GM12891 (cell line): ENCODE measurements at places on chromosomes 12 and 14.
A peak's percentile ranks its signal among the peaks of the same experiment; 100 is the strongest.

DNA sequence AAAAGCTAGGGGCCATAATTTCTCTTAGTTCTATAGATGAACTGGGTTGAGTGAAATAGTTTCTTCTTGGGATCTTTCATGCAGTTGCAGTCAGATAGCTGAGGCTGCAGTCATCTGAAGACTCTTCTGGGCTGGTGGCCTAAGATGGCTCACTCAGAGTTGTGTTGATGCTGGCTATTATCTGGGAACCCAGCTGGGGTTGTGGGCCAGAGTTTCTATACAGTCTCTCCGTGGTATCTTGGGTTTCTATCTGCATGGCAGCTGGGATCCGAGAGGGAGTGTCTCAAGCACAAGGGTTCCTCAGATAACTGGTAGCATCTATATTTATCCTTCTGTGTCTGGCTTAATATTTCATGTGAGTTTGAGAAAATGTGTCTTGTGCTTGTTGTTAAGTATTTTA, 21.1 kb downstream of the AVPR1A start:
- no peak for DNase-seq

DNA sequence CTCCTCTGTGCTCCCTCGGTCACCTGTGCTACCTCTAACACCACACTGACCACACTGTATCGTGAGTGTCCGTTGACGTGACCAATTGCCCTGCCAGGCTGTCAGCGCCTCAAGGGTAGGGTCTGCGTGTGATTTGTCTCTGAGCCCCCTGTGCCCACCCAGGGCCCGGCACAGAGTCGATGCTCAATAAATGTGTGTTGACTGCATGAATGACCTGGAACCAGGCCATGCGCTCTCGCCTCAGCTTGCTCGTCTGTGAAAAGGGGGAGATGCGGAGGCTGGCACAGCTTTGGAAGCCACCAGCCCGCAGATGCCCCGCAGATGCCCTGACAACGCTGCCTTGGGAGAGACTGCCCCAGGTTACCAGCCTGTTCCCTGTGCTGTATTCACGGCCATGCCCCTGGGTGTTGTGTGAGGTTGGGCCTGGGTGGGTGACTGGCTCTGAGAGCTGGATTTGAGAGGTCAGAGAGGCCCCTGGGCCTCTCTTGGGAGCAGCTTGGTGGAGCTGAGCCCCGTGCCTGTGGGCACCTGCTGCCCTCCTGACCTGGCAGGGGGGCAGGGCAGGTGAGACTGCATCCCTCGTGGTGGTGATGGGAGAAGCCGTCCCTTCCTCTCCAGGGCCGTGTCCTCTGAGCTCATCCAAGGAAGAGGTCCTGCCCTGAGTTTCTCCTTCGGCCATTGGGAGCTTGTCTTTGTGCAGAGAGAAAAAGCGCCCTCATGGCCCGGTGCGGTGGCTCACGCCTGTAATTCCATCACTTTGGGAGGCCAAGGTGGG, 43.2 kb downstream of the CYP46A1 start:
- DNase-seq: no peak

GRCh38 chr14:65229748-65230728, 127.7 kb upstream of the MAX start:
- DNase-seq: peak; percentile 25

DNA sequence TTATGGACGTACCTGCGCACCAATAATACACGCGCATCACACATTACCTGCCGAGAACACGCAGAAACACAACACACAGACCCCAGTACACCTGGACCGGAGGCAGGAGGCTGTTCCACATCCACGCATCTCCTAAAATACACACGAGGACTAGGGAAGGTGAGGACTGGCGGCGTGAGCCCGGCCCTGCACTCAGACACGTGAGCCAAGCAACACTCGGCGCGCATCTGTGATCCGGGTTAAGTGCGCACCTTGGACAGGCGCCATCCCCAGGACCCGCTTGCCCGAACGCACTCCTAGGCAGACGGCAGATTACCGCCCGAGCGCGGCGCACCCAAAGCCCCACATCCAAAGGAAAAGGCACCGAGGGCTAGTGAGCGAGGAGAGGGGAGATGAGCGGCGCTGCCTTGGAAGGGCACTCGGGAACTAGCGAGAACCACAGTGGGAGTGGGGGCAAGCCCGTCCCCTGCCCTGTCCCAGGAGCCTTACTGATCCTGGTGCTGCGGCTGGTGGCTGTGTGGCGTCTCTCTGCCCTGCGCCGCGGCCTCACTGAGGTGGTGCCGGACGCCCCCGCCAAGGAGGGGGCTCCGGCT, 417 bp downstream of the GLS2 start:
- DNase-seq: peak; percentile 35

GRCh38 chr14:68458840-68459469, 333.9 kb downstream of the ZFP36L1 start:
- DNase-seq: no peak

DNA sequence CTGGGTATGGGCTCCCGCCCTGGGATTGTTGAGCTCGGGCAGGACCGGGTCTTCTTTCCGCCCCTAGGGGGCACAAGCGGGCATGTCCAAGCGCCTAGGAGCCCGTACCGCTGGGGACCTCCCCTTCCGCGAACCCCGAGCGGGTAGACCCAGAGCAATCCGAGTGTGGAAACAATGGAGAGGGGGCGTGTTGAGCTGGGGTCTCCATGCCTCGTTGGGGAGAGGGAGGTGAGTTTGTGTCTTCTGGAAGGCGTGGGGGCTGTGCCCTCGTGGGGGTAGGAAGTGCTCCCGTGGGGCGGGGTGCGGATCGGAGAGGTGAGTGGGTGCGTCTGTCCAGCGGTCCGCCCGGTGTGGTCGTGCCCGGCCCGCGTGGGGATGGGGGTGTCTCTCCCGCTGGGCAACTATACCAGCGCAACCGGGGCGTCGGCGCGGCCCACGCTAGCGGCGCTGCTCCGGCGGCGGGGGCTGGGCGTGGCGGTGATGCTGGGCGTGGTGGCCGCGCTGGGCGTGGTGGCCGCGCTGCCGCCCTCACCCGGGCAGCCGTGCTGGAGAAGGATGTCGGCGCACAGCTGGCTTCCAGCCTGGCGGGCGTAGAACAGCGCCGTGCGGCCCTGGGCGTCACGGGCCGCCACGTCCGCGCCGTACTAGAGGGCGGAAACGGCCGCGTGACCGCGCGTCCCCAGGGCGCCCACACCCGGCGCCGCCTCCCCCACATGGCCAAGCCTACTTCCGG, 12.2 kb downstream of the AGAP2 start:
- DNase-seq: peak; percentile 36

GRCh38 chr12:20513189-20513588, 144.9 kb downstream of the PDE3A start:
- no peak for DNase-seq

- DNase-seq: no peak
Observed at GRCh38 chr14:54010981-54011380, 54.4 kb upstream of the BMP4 start.

DNA sequence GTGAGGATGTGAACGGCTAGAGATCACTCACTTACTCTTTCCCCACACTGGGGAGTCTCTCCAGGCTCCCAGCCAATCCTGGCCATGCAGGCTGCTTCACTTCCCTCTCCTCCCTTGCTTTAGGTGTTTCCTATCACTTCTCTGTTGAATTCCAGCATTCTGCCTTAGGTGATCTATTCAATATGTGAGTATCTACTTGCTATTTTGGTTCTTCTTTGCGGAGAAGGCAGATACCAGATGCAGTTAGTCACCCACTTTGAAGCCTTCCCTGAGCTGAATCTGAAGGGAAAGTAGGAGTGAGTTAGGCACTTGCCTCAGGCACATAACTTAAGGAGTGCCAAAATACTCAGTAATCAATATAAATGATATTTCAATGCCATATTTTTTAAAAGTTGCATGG, 36.0 kb upstream of the FAR2 start:
- no peak for DNase-seq

DNA sequence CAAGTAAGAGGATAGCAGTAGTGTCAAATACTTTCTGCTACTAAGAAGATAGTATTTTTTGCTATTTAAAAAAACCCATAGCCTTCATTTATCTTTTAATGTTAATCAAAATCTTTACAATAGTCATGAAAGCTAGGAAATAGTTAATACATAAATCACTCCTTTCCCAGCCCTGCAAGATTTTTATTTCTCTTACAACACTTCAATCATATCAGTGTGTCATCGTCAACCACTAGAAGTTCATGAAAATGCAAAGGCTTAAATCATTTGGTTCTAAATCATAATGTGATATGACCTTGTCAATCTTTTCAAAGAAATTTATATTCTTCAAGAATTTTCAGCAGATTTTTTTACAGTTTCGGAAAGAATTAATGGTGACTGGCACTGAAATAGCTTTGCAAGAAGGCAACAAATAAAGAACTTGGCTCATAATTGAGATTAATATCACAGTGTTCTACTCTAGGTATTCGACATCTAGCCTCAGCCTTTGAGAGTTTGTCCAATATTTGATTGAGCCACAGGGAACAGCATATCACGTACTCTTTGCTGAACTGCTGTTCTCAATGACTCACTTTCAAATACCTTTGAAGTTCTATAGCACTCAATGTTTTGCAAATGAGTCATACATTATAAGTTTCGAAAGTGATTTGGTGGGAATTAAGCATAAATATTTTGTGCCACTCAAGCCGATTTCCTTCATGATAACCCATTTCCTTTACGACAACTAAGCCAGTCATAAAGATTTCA, 384.0 kb upstream of the FOXG1 start:
- DNase-seq: no peak

DNA sequence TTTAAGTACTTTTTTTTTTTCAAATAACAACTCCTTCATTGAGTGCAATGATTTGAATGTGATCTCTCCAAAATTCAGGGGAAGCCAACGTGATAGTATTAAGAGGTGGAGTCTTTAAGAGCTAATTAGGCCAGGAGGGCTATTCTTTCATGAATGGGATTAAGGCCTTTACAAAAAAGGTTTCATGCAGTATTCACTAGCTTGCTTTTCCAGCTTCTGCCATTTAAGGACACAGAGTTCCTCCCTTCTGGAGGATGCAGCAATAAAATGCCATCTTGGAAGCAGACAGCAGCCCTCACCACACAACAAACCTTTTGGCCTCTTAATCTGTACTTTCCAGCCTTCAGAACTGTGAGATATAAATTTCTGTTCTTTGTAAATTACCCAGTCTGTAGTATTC, 586.8 kb upstream of the LMO3 start:
- no peak for DNase-seq

GRCh38 chr12:1529862-1530591, 64.4 kb downstream of the FBXL14 start:
- DNase-seq: peak; percentile 43

GRCh38 chr12:25089738-25090137, 105.2 kb downstream of the DNAI7 start:
- DNase-seq: no peak
